ENCODE measurements at places on chromosomes 3 and 15.

DNA sequence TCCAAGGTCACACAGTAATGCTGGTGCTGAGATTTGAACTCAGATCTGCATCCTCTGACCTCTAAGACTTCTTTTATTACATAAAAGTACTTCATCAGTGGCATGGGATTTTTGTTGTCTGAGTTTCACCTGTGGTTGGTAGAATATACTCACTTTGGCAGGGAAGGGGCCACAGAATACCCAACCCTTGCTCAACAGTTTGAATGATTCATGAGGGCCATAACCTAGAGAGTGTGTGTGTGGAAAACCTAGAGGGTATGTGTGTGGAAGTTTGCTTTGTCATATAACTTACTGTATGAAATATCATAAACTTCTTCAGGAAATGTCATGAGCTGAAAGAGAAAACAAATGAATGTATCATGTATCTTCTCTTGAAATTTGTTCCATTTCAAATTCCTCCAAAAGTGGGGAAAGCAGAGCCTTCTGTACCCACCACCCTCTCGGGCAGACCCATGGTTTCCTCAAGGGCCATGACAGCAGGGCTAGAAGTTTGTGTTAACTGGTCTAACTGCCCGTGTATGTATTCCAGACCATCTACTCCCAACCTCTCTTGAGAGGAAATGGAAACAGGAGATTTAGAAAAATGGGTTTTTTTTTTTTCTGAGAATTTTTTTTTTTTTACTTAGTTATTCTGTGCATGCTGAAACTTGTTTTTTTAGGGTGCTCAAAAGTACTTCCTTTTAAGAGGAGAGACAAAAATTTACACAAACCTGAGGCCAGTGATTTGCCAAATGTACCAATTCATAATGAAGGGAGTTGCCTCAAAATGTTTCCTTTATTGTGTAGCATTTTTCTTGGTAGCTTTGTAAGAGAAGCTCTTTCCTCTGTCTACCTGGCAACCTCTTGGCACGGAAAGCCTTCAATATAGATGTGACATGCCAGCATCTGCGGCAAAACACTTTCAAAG lies 127.0 kb downstream of the TPRG1 start:
- no peak for DNase-seq

DNA sequence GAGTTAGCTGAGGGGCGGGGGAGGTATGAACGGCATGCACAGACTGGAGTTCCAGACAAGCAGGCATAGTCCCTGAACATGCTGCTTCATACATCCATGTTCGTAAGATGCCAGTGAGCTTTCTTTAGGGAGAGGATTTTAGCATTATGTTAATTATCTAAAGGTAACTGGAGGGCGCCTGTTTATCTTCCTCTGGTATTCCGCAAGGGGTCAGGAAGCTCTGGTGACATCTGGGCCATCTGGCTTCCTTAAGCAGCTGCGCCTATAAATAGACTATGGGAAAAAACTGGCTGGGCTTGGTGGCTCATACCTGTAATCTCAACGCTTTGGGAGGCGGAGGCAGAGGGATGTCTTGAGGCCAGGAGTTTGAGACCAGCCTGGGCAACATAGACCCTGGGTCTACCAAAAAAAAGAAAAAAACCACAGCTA lies 1.5 kb upstream of the FBXO22 start:
- DNase-seq, result peak; percentile 16

- DNase-seq, result no peak
Observed at GRCh38 chr15:65970937-65971740, 101.8 kb downstream of the RAB11A start.

GRCh38 chr3:78905700-78906099 lies 862.1 kb downstream of the ROBO1 start:
- no peak for DNase-seq

DNA sequence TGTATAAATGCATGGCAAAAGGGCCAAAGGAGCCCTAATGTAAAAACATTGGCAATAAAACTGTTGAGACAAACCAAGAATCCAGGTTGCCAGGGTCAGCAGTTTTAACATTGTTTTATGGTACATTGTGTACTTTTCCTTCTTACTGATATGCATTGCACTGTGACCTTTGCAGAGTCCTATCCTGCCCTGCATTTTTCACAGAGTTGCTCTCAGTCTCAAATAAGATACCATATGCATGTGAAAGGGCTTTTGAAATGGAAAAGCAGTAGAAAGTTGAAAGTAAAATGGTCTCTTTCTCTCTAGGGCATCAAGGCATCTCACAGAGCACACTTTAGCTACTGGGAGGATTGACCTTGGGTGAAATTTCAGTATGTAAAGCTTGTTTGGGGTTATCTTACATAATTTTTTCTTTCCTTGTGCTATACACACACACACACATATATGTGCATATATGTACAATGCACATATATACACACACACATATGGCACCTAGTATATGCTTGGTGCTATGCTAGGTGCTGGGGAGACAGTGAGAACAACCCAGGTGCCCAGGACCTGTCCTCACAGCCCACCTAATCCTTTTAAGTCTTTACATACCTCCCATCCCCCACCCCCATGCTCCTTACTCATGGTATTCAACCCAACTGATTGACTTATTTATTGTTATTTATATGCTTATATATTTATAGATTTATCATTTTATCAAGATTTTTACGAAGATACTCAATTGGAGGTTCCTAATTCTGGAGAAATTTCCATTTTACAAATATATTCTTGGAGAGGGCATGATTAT lies 1.2 kb upstream of the PPP2R3A start:
- no peak for DNase-seq

GRCh38 chr3:55968331-55968730 lies 481.2 kb upstream of the WNT5A start:
- no peak for DNase-seq

DNA sequence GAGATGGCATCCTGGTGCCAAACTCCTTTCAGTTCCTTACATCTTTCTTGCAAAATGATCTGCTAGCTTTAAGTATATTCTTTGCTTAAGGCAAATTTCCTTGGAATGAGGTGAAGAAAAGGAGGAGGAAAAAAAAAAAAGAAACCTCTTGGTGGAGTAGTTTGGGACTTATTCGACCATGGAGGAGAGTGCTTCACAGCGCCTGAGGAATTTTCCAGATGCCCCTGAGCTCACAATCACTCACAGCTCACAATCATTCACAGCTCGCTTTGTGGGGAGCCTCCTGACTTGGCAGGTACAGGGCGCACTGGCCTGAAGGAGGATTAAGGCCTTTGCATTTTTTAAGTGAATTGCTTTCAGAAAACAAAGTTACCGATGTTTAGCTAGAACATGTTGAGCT lies 53.9 kb downstream of the BOC start:
- no peak for DNase-seq

- no peak for DNase-seq
Observed at GRCh38 chr3:64225695-64226499, 631 bp upstream of the PRICKLE2 start.

DNA sequence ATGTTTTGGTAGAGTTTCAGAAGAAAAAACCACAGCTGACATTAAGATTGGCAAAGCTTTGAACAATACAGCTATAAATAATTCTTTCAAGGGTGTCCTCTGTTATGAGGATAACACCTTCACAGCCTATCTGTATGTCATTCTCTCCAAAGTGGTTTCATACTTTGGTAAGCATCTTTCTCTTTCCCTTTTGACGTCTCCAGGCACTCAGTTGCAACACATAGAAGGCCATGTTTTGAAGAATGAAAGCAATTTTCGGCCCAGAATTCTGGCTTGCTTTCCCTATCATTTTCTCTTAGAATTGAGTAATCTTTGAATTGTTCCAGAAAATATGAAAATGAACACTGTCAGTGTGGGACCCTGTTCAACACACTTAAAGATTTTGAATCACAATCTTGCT lies 200.0 kb upstream of the CBLB start:
- no peak for DNase-seq

DNA sequence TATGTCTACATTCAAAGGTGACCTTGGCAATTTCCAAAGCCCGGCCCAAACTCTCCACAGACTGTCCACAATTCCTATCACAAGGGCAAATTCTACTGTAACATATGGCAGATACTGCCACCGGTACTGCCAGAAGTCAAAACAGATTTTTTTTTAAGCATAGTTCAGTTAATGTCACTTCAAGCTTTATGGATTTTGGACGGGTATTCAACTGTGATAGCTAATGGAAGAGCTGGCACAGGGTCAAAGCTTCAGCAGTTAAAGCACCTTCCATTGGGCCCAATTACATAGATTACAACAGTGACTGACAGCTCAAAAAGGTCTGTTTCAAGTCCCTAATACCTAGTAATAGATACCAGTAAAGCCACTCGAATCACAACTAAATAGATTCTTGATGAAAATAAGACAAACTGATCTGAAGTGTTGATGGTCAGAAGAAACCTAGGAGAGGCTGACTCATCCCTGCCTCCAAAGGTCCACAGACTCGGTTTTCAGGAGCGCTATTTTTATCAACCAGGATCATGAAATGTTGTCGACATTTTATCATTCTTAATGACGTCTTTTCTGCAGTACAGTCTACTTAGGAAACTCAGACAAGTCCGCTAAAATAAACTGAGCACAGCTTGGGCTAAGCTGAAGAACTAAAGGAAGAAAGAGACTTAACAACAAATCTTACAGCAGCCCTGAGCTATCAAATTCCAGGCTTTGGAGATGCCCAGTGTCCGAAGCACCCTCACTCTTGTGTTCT lies 38.7 kb downstream of the ANXA2 start:
- peak; percentile 71 for DNase-seq

- no peak for DNase-seq
Observed at GRCh38 chr3:72274493-72275330, 489.8 kb upstream of the PROK2 start.

GRCh38 chr3:65330072-65330471 lies 642.3 kb upstream of the ADAMTS9 start:
- DNase-seq, result no peak

DNA sequence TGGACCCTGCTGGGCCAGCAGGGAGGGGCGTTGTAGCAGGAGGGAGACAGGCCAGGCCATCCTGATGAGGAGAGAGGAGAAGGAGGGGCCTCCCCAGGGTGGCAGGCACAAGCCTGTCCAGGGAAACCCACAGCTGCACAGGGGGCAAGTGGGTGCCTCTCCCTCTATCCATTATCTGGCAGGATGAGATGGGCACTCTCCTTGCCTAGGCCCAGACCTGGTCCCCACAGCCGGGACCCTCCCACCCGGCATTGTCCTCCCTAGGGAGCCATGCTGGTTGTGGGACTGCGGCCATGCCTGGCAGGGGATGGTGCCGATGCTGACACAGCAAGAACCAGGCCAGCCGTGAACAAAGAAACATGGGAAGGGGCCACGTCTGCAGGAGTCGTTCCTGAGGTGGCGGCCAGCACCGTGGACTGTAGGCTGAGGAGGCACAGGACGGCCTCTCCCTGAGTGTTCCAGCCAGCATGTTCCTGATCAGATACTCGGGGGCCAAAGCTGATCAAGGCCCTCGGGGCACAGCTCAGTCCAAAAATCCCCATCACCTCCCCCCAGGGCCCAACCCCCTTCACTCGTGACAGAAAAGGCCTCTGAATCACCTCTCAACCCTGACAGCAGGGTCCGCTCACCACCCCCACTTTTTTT lies 19.2 kb upstream of the CYP11A1 start:
- DNase-seq, result no peak

DNA sequence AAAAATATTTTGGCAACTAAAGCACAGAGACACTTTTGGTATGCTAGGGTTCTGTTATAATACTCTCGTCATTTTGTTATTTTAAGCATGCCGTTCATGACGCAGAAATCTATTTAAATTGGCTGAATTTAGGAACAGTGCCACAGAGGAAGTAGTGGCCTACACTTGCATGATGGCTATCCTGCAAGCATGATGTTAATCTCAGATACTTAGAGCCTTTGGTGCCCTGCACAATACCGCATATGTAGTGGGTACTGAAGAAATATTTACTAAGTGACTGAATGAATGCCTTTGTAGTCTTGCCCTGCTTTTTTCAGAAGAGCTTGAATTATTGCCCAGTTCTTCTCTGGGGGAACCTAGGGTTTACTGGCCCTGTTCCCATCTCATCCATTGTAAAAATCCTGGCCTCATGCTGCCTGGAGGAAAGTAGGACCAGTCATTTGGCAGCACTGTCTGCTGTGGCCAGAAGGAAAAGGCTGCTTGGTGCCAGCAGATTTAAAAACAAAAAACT lies 79.0 kb downstream of the SERPINI1 start:
- peak; percentile 21 for DNase-seq

GRCh38 chr3:107411056-107411455 lies 33.8 kb downstream of the CCDC54 start:
- DNase-seq, result no peak

DNA sequence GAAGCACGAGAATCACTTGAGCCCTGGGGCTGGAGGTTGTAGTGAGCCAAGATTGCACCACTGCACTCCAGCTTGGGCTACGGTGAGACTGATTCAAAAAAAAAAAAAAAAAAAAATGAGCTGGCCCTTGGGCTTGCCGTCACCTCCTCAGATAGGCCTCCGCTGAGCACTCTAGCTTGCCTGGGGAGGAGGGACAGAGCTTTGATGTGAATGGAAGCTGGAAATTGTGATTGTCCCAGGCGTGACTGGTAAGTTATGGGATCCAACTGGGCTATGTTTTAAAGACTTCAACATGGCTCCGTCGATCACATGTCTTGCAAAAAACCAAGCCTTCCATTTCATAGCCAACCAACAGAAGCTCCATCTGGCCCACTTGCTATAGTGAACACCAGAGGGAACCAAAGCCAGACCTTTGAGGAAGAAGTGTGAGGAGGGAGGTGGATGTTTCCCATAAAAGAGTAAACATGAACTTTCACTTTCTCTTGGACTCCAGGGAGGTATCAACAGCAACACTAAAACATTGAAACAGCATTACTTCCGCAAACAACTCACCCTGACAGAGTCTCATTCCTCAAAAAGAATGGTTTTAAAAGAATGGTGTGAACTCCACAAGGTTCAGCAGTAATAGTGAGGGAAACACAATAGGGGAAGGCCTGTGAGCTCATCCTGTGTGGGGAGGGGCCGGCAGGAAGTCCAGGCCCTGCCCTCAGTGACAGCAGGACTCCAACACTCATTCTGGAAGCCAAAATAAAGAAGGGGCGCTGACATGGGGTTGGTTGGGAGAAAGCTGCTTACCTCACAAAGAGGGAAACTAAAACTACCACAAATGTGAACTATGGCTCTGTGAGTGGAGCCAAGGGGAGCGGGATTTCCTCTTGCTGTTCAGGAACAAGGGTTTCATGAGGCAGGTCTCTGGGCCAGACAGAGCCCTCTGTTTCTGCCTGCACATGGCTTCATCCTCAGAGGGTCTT lies 59.2 kb upstream of the IL12A start:
- no peak for DNase-seq

DNA sequence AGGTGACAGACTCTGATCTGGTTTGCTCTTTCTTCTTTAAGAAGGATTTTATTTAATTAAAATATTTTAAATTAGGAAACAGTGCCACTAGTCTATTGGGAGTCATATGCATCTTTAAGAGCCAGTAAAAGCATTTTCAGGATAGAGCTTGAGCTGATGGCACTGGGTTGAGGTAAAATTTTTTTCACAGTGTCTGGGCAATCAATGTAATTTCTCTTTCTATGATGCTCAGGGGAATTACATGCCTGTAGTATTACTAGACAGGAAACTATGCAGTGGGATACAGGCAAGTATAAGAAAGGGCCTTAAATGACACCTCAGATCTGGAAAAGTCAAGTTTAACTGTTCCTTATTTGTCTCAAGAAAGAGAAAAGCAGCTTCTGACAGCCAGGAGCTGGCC lies 76.4 kb downstream of the GAP43 start:
- DNase-seq, result no peak

GRCh38 chr3:10292505-10293419 lies at the start of gene GHRL:
GHRL (minus strand) TSS chr3:10292947; CDS start chr3:10290180, 2,767 bp downstream.
- DNase-seq, result no peak

- peak; percentile 77 for DNase-seq
Observed at GRCh38 chr3:72303926-72304325, 519.0 kb upstream of the PROK2 start.

- no peak for DNase-seq
Observed at GRCh38 chr15:93244696-93245660, 156.0 kb upstream of the RGMA start.

GRCh38 chr3:69462826-69463100 lies 76.9 kb upstream of the FRMD4B start:
- no peak for DNase-seq

Measured in SK-N-SH (cell line).